Tibial artery (tissue), 4 donors: ENCODE measurements at places on chromosomes 6 and 20.

DNA sequence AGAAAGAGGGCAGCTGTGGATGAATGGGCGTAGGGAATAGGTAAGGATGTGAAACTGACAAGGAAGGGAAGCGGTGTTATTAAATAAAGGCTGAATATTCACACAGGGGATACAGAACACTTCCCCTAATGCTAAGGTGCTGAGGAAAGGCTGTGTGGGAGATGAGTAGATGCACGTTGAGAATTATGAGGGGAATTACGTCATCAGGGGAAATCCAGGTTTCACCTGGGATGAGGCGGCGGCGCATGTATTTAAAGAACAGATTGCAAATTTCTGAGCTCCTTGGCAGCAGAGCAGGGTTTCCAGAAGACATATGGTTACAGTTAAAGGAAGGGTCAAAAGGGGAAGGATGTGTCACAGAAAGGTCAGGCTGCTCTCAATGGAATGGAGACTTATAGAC is 28.7 kb upstream of the EDN1 start:
- no peak for DNase-seq

GRCh38 chr20:62828511-62829230 is 11.8 kb downstream of the COL9A3 start:
- no peak for DNase-seq

DNA sequence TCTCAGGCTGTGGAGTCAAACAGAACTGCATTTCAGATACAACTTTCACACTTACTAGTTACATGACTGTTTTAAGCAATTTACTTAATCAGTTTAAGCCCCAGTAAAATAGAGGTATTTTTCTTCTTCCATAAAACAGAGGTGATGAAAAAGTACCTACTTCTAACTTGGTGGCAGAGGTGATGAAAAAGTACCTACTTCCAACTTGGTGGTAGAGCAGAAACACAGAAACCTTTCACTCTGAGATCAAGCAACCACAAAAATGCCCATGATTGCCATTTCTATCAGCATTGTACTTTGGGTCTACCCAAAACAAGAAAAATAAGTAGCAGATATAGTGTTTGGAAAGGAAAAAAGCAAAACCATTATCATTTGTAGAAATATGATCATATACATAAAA is 148.7 kb downstream of the OPRM1 start:
- no peak for DNase-seq

DNA sequence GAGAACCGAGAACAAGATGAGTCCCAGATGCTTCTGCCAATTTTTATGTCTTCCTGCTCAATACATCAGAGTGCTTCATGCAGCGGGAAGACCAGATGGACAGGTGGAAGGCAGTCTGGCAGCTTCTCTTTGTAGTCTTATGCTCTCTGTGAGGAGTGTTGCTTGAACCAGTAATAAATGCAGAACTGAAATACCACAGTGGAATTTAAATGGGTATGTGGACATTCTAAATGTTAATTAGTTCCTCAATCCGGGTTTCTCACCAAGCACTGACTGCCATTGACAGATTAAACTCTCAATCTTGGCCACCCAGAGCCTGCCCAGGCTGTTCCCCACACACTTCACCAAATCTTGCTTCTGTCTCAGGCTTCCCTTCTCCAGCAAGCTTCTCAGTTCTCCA is 695.5 kb upstream of the CHD6 start:
- no peak for DNase-seq

GRCh38 chr20:62765021-62765420 is 31.3 kb upstream of the MRGBP start:
- DNase-seq: no peak

DNA sequence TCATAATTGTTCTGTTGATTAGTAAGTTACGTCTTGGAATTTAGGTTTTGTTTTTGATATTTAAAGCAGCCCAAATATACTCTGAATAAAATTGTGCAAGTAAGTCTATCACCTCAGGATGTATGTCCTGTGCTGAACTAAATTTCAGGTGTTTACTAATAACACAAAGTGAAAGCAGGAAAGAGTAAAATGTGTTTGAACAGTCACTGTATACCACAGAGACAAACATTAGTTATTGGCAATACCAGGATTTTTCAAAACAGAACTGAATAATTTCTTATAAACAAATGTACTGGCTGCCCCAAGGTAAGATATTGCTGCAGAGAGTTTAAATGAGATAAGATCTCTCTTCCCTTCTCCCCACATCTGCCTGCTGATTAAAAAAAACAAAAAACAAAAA is 404.7 kb upstream of the RUNX2 start:
- DNase-seq: no peak

- DNase-seq: no peak
Measured at GRCh38 chr20:7399575-7399974, 540.7 kb downstream of the HAO1 start.

GRCh38 chr6:154154389-154154967 is 115.4 kb downstream of the OPRM1 start:
- peak; percentile 56 for DNase-seq

- no peak for DNase-seq
Measured at GRCh38 chr20:57810511-57811373, 100.9 kb upstream of the PMEPA1 start.

- no peak for DNase-seq
Measured at GRCh38 chr6:2460216-2460745, 214.9 kb upstream of the GMDS start.

- DNase-seq: no peak
Measured at GRCh38 chr6:136840276-136841001, 18.0 kb downstream of the PEX7 start.

DNA sequence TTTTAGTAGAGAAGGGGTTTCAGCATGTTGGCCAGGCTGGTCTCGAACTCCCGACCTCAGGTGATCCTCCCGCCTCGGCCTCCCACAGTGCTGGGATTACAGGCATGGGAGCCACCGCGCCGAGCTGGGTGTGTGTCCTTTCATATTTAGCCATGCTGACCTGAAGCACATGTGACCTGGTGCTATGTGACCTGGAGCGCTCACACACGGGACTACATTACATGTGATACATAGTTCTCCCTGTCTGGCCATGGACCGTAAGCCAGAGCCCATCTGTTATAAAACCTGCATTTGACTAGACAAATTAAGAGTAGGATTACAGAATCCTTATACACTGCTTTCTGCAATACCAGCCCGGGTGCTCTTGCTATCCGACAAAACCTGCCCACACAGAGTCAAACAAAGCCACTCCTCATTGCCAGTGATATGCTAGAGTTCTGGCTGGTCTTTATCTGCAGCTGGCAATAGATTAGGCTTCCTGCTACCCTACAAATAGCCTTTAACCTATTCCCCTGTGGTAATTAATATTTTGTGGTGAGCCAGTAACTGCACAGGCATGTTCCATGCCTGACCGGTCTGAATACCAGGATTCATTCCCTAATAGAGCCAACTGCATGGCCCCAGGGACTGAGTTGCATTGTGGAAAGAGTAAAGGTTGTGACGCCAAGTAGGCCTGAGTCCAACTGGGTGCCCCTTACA is 26.3 kb upstream of the FAM50B start:
- DNase-seq: no peak

DNA sequence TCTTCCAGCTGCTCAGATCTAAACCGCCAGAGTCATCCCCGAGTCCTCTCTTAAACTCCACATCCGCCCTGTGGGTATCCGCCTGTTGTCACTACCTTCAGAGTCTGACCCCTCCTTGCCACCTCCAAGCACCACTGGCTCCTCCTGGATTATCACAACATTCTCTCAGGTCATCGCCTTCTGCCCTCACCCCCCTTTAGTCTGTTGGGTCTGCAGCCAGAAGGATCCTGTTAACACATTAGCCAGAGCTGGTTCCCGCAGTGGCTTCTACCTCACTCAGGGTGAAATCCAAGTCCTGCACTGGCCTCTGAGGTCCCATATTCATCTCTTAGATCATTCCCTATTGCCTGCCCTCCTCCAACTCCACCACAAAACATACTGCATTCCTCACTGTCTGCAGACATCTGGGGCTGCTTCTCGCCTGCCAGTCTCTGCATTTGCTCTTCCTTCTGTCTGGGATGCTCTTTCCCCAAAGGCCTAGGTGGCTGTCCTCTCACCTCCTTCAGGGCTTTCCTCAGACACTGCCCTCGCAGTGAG is 34.1 kb downstream of the TNXB start:
- DNase-seq: no peak

- no peak for DNase-seq
Measured at GRCh38 chr6:41626917-41627316, 11.4 kb upstream of the MDFI start.

DNA sequence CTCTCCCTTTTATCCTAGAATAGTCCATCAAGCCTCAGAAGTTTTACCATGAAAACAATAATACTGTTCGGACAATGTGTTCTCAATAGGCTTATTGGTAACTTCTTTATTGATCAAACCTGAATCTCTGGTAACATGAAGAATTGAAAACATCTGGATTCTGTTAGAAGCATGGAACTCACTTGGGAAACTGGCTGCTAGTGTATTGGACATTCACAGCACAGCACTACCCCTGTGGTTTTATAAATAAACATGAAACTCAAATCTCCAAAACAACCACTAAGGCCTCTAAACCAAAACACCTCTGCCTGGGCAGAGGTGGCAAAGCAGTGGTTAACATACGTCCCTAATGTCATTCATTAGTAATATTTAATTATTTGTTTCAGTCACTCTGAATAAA is 157.6 kb upstream of the KCNQ5 start:
- no peak for DNase-seq

DNA sequence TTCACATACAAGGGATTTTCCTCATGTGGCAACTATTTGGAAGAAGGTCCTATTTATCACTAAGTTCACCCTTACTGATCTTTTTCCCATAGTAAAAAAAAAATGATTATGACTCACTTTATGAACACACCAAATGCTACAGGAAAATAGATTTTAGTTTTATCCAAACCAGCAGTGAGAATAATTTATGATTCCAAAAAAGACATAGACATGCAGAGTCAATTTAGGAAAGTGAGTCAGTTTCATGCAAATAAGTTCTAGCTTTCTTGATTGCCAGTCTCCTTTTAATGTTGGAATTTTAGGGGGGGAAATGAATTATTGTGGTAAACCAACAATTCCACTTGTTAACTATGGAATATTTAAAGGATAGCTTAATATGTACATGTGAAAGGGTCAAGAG is 64.0 kb upstream of the RNF146 start:
- DNase-seq: no peak

- no peak for DNase-seq
Measured at GRCh38 chr20:23096097-23096496, 10.0 kb upstream of the CD93 start.

DNA sequence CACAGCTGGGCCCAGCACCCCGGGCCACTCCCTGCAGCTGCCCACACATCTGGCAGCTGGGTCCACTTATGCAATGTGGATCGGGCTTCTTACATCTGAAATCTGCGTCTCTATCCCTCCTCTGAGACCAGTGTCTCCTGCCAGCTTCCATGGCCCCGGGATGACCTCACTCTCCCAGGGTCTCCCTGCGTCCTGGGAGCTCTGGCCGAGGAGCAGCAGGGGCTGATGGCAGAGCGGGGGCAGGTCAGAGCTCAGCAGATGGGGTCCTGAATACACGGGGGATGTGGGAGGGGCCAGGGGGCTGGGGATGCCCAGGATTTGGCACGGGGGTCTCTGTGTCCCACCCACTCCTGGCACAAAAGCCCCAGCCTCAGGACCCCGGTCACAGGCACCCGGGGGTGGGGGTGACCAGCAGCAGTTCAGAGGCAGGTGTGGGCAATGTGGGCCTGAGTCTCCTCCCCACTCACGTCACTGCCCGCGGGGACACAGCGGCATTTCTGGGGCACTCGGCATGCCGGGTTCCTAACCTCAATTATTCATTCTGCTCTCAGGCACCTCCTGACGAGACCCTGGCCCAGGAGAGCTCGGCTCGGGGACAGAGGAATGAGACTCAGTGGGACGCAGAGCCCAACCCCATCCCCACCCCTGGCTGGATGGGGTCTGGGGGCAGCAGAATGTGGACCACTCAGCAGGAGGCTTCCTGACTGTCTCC is 16.4 kb downstream of the CHRNA4 start:
- no peak for DNase-seq

DNA sequence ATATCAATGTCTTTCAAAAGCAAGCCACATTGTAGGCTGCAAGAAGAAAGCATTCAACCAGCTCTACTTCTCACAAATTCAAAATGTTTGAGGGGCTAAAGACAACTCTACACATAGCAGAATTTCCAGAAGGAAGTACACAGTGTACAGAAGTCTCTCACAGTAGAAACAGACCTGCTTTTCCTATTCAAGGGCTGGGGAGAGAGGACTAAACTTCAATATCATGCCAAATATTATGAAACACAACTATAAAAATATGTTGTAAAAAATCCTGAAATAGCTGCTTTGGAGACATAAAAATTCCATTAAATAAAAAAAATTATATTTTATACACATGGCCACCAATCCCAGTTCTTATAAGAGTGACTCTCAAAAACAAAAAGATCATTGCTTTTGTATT is 70.8 kb upstream of the IPCEF1 start:
- no peak for DNase-seq

DNA sequence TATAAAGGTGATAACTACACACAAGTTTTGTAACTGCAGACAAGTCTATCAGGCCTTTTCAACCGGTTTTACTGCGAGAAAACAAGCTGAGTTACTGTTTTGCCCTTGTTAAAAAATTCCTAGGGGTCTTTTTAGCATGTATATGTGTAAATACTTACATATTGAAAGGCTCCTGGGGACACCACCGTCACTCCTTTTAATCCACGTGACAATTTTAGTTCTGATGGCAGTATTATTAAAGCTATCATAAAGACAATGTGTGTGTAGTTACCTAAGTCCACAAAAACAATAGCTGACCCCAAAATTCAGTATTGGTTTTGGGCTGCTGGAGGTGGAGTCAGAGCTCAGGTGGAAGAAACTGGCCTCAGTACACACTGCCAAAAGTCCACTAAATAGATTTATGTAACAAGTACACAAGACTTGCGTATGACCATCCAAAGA is 41.3 kb upstream of the HFE start:
- DNase-seq: no peak

- no peak for DNase-seq
Measured at GRCh38 chr6:26554697-26555504, 16.7 kb downstream of the HMGN4 start.

- no peak for DNase-seq
Measured at GRCh38 chr20:55500130-55500529, 505.2 kb downstream of the CBLN4 start.

DNA sequence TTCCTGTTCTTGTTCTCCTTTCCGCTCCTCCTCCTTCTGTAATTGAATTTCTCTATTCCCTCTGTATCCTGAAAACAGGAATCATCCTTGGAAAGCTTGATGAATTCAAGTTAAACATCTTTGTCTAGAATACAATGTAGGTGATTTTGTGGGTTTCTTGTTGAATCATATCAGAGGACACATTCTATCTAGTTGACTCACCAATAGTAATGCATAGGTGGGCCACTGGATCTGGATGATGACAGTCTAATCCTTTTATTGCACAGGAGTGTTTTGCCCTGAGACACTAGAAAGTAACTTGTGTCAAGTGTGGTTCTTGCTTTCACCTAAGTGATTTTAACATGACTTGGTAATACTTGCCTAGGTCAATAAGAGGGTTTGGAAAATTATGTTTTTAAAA is 164.3 kb downstream of the RFPL4B start:
- no peak for DNase-seq
